ENCODE measurements at places on chromosomes 6 and 20.

GRCh38 chr6:36731622-36732310, 34.1 kb downstream of the RAB44 start:
- no peak for DNase-seq

DNA sequence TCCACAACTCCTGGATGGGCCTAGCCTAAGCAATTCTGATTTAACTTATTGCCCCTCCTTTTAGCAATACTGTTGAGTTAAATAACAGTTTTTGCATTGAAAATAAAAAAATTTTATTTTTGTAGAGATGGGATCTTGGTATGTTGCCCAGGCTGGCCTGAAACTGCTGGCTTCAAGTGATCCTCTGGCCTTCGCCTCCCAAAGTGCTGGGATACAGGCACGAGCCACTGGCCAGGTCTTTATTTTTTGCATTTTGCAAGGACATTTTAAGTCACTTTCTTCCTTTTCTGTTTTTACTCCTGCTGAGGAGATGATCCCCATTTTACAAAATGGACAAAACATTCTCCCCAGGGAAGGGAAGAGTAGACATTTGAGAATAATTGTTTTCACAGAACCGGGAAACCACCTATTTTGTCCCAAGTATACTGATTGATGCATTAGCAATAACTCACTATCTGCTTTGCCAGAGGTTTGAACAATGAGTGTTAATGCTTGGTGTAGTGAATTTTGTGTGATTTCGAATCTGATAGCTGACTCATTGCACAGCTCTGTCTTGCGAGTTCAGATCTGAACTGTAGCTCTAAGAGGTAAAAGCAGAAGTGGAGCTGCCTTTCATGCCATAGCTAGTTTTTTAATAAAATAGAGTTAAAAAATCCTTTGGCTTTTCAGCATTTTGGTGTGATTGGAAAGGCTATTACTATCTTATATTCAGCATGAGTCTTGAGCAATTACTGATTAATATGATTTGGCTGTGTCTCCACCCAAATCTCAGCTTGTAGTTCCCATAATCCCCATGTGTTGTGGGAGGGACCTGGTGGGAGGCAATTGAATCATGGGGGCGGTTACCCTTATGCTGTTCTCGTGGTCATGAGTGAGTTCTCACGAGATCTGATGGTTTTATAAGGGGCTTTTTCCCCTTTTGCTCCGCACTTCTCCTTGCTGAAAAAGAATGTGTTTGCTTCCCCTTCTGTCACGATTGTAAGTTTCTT, 20.9 kb downstream of the IGF2R start:
- no peak for DNase-seq

DNA sequence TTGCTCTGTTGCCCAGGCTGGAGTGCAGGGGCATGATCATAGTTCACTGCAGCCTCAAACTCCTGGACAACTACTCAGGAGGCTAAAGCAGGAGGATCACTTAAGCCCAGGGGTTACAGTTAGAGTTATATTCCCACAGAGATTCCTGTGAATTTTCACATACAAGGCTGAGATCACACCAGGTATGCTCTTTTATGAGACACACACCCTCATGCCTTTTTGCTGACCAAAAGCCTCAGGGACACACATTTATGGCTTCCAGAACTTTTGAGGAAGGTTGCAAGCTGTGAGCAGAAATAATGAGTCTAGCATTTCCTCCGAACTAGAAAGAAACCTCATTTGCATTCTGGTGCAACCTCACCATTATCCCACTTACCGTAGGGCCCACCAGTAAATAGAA, 370.5 kb upstream of the ARID1B start:
- no peak for DNase-seq

GRCh38 chr6:14734052-14734415, 511.8 kb upstream of the JARID2 start:
- no peak for DNase-seq

DNA sequence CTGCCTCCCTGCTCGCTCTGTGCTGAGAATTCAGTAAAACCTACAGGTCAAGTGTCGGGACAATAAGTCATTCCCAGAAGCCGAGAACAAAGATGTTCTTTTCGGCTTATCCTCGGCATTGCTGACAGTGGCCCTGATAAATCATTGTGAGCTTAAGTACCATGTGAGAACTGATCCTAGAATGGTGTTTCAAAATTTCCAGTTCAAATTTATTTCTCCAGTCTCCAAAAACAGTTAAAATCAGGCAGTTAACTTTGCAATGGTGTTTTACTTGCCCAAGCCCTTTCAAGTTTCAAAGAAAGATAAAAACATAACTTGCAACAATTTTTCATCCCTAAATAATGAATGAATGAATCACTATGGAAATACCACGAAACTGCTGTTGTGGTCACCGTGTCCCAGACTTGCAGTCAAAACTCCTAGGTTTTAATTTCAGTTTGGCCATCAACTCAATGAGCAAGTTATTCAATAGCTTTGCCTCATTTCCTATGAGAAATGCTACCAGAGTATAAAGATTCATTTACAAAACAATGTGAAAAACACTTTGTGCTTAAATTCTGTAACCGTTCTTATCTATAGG, 4.3 kb downstream of the ATP5F1E start:
- no peak for DNase-seq

DNA sequence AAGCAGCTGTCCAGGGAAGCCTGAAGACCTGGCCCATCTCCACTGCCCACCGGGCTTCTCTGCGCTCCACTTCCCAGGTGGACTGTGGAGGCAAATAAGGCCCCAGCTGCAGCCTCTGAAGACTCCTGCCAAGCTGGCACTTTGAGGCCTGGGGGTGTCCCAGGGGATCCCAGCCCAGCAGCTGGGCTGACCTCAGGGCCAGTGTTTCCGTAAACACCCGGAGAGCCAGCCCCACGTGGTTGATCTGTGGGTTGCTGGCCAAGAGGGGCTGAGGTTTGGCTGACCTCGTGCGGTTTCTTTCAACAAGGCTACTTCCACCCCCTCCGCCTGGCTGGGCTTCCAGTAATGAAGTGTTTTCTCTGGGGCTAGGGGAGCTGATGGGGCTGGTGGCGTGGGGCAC, 12.4 kb upstream of the CCN5 start:
- no peak for DNase-seq

DNA sequence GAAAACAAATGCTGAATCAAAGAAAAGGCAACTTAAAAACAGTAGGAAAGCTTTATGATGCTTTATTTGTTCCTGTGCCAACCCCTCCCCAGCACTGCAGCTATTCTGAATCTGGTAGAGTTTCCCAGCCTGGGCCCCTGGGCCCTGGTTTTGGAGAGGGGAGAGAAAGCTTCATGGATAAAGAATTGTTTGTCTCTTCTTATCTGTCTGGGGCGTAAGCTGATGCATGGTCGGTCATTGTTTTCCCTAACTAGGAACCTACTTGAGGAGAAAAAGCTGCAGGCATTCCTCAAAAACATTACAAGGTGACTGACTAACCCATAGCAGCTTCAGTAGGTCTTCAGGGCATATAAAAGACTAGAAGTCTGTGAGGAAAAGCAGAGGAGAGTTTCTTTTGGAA, 758.1 kb upstream of the EPHA7 start:
- no peak for DNase-seq

GRCh38 chr20:34268851-34269636, 27.8 kb downstream of the ASIP start:
- DNase-seq, result no peak

GRCh38 chr20:34956751-34957472, 1.2 kb downstream of the MYH7B start:
- no peak for DNase-seq

GRCh38 chr6:145028144-145028818, 707.0 kb downstream of the EPM2A start:
- no peak for DNase-seq

GRCh38 chr6:14658886-14659561, 541.5 kb downstream of the CD83 start:
- DNase-seq, result no peak

DNA sequence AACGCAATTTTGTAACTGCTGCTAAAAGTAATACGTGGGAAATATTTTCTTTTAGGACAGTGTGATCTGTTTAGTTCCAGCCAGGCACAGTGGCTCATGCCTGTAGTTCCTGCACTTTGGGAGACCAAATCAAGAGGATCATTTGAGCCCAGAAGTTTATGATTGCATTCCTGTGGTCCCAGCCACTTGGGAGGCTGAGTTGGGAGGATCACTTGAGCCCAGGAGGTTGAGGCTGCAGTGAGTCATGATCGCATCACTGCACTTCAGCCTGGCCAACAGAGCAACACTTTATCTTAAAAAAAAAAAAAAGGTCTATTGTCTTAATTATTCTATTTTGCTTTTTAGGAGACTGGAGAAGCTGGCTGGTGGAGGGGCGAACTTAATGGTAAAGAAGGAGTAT, 101.5 kb downstream of the CD2AP start:
- no peak for DNase-seq

- no peak for DNase-seq
Observed at GRCh38 chr20:55745840-55746239, 259.5 kb downstream of the CBLN4 start.

DNA sequence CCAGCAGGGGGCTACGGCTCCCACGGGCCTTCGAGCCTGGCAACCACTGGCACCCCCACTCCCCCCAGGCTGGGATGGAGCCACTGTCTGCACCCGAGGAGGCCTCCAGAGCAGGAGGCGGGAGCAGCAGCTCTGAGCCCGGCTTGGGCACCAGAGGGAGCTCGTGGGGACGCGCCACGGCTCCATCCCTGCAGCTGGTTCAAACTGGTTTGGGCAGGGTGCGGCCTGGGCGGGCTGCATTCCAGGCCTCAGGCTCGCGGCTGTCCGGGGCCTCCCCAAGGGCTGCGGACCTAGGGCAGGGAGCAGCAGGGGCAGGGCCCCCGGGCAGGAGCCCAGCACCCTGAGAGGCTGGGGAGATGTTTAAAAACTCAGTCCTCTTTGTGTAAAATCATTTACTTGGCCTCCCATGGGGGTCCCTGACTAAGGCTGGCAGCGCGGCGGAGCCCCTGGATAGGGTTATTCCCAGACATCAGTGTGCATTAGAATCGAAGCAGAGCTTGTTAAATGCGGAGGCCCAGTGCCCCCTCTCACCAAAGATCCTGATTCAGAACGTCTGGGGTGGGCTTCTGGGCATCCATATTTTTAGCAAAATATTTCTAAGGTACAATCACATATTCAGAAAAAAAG, 4.1 kb upstream of the BCAS4 start:
- DNase-seq, result peak; percentile 66

DNA sequence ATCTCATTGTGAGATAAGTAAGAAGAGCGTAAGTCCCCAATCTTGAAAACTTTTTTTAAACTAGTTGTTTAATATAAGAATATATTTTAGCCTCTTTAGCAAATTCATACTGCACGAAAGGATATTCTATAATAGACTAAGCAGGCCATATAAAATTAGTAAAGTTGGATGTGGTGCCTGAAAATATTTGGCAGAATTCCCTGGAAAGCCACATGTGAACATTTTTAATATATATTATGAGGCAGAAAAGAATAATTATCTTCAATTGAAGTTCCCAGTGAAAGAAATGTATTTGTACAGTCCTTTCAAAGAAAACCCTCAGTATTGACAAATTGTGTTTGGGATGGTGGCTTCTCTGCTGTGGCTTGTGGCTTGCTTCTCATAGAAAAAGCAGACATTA, 237.5 kb upstream of the JAG1 start:
- DNase-seq, result no peak

DNA sequence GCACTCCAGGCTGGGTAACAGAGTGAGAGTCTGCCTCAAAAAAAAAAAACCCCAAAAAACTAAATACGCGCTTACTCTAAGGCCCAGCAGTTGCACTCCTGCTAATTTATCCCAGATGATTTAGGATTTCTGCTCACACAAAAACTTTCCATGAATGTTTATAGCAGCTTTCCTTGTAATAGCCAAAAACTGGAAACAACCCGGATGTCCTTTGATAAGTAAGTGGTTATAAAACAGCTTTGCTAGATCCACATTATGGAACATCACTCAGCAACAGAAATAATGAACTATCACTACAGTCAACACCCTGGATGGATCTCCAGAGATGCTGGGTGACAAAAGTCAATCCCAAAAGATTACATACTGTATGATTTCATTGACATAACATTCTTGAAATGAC, 220.4 kb upstream of the JARID2 start:
- no peak for DNase-seq

GRCh38 chr20:24134284-24134683, 145.7 kb upstream of the GGTLC1 start:
- DNase-seq, result no peak

- no peak for DNase-seq
Observed at GRCh38 chr6:168796106-168796505, 355.1 kb downstream of the SMOC2 start.

- DNase-seq, result no peak
Observed at GRCh38 chr6:118509009-118509617, 39.0 kb upstream of the PLN start.

GRCh38 chr6:142874676-142875075, 70.3 kb downstream of the HIVEP2 start:
- no peak for DNase-seq

- DNase-seq, result no peak
Observed at GRCh38 chr6:114997813-114998292, 655.0 kb upstream of the HS3ST5 start.

- no peak for DNase-seq
Observed at GRCh38 chr6:42742116-42742894, 3.6 kb downstream of the TBCC start.

DNA sequence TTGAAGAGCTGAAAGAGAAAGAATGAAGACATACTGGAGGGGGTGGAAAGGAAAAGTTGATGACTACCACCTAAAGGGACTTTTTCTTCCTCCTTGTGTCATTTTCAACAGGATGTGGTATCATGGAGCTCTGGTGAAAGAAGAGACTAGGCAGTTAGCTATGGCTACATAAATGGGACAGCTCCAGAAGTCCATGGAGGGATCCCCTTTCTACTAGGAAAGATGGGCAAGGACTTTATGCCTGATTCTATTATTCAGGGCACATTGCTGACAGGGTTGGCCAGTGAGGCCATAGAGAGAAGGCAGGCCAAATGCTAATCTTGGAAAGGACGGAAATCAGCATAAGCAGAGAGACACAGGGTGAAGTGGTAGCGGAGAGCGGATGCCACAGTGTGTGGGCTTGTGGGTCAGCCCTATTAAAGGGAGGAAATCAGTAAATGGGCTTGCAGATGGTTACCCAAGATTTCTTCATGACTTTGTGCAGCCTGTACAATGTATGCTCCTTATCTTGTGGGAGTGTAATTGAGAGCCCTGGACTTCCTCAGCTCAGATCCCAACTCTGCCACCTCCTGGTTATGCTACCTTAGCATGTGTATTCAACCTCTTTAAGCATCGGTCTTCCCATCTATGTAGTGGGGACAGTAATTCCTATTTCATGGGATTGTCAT, 77.4 kb upstream of the TMEM170B start:
- DNase-seq, result no peak

- no peak for DNase-seq
Observed at GRCh38 chr20:24970030-24970553, 21.0 kb downstream of the CST7 start.

DNA sequence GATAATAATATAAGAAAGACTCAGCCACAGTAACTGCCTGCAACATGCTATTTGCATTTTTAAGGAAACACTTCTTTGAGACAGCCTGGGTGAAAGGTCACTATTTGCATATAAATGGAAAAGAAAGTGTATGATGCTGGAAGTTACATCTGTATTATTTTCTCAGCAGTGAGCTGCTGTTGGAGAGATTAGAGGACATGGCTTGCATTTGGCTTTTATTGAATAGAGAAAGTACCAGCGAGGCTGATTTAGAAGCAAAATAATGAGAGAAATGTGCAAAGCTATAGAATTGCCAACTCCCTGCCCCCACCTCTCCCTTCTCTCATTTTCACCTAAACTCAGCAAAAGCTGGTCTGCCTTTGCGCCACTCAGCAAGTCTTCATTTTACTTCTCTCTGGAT, 12.7 kb downstream of the MYT1 start:
- no peak for DNase-seq

GRCh38 chr20:42441864-42442331, 747.8 kb downstream of the PTPRT start:
- DNase-seq, result no peak

GRCh38 chr6:110448846-110449540, 27.4 kb downstream of the SLC22A16 start:
- DNase-seq, result no peak
